ENCODE measurements at places on chromosomes 12 and 14.
A peak's percentile ranks its signal among the peaks of the same experiment; 100 is the strongest.

DNA sequence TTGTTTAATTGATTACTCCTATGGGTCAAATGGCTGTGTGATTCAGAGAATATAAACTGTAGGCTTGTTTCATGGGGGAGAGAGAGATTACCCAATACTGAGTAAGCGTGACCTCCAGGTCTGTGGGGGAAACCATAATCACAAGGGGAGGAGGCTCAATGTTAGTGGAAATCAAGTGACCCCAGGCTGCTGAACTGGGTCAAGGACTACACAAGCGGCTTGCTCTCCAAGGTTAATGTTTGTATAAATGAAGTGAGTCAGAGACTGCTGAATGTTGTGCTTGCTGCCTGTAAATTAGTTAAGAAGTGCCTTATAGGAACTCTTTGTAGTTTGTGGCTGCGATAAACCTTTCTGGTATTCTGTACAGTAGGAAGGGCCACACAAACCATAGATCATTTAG is 479.7 kb downstream of the AACS start:
- DNase-seq: no peak

GRCh38 chr12:45290216-45290605 is 74.3 kb downstream of the ANO6 start:
- DNase-seq: no peak

GRCh38 chr12:4562034-4562657 is at the start of gene DYRK4:
TSS of gene DYRK4 (plus strand) at chr12:4562208. CDS start at chr12:4562246, 38 bp downstream.
- DNase-seq: peak; percentile 82

DNA sequence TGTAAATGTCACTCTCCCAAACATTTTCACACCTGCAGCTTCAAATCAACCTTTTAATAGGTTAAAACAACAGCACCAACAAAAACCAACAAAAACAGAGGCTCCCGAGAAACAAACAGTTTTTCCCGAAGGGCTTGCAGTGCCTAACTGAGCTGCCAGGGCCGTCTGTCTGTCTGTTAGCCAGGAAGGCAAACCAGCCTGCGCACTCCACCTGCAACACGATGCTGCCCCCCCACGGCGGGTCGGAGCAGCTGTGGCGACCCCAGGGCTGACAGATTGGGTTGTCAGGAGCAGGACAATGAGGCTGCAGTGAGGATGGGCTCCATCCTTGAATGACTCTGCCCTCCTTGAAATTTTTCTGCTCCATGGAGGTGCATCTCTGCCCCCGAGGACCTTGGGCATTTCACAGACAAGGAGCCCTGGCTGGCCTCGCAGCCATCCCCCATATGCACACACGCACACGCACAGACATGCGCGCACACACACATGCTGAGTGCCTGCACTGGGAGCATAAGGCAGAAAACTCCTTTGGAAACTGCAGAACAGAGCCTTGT is 2.6 kb downstream of the RTL1 start:
- DNase-seq: peak; percentile 67

- DNase-seq: no peak
These were observed 96.7 kb downstream of the RFLNA start for GRCh38 chr12:124391340-124392261.

DNA sequence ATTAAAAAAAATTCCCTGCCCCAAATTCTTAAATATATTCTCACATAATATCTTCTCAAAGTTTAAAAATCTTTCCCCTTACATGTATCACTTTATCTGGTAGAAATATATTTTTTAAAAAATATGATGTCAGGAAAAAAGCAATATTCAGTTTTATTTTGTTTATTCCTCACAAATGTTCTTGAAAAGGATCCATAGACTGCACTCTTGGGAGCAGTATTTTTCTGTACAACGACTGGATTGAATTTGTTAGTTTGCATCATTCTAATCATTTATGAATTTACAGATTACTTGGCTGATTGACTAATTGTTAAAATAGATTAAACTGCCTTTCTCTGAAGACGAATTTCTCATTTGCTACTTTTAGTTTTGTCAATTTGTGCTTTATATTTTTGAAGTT is 468.1 kb upstream of the NOVA1 start:
- no peak for DNase-seq

GRCh38 chr12:43835656-43836474 is at the start of gene TMEM117:
TSS of gene TMEM117 (plus strand) at chr12:43836081.
- DNase-seq: peak; percentile 80

- DNase-seq: no peak
These were observed 3.0 kb downstream of the WNT1 start for GRCh38 chr12:48980953-48981756.

GRCh38 chr12:13735734-13736133 is 245.7 kb downstream of the GRIN2B start:
- DNase-seq: no peak

GRCh38 chr12:45232146-45232755 is 16.4 kb downstream of the ANO6 start:
- DNase-seq: no peak

DNA sequence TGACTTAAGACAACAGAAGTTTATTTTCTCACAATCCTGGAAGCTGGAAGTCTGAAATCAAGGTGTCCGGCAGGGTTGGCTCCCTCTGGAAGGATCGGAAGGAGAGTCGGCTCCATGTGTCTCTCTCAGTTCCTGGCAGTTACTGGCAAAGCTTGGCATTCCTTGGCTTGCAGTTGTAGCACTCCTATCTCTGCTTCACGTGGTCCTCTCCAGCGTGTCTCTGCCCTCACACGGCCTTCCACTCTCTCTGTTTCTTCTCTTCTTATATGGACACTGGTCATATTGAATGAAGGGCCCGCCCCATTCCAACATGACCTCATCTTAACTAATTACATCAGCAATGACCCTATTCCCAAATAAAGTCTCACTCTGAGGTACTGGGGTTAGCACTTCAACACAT is 60.1 kb upstream of the TUNAR start:
- DNase-seq: no peak

- DNase-seq: no peak
These were observed 100.3 kb downstream of the SLC25A47 start for GRCh38 chr14:100423317-100424010.

GRCh38 chr14:98751110-98751509 is 520.9 kb downstream of the BCL11B start:
- DNase-seq: no peak

DNA sequence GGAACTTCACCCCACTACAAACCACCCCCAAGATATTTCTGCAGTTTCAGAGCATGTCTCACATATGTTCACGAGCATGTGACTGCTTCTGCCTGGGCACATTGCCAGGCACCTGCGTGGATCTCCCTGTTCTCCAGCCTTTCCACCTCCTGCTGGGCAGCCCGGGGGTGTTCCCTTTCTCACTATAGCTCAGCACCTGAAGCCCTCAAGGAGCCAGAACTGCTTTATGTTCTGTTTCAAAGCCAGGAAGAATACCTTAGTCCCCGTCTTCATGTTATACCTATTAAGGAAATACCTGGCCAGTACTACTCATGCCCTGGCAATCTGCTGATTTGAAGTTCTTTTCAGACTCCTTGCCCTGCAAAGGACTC is 4.2 kb upstream of the FGF6 start:
- peak; percentile 33 for DNase-seq

DNA sequence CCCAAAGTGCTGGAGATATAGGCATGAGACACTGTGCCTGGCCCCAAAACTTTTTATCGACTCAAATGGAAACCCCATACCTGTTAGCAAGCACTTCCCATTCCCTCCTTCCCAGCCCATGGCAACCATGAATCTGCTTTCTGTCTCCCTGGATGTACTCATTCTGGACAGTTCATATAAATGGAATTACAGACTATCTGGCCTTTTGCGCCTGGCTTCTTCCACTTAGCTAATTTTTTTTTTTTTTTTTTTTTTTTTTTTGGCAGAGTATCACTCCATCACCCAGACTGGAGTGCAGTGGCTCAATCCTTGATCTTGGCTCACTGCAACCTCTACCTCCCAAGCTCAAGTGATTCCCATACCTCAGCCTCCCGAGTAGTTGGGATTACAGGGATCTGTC is 134.5 kb upstream of the MED13L start:
- no peak for DNase-seq

- DNase-seq: no peak
These were observed 19.3 kb downstream of the ZBTB39 start for GRCh38 chr12:56987011-56987410.

DNA sequence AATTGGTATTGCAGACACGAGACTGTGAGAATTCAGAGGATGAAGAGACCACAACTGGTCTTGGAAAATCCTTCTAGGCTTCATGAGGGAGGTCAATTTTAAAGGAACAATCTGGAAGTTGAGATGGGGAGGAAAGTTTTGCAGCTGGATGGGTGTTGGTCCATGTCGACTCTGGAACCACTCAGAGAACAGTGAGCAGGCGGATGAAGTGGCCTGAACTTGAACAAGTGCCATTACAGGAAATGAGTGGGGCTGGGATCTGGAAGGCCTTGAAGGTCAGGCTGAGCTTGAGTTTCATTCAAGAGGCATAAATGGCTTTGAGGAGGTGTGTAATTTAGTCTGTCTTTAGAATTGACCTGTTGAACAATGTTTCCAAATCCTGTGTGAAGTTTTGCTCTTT is 140.9 kb downstream of the GALC start:
- no peak for DNase-seq

GRCh38 chr14:25178255-25178654 is 128.3 kb upstream of the STXBP6 start:
- no peak for DNase-seq

DNA sequence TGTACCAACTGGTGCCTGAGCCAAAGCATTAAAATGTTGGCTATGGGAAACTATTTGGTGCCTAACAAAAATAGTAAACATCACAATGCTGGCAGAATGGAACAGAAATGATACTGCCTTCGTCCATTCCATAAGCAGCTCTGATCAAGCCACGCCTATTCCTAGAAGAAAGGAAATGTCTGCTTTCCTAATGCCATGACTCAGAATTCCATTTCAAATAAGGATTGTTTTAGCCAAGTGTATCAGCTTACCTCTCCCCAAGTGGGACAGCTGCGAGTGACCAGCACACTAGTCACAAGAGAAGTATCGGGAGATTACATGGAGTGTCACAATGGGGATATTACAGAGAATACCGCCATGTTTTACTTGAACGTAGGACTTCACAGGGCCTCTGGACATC is 38.7 kb downstream of the GLT8D2 start:
- DNase-seq: no peak

DNA sequence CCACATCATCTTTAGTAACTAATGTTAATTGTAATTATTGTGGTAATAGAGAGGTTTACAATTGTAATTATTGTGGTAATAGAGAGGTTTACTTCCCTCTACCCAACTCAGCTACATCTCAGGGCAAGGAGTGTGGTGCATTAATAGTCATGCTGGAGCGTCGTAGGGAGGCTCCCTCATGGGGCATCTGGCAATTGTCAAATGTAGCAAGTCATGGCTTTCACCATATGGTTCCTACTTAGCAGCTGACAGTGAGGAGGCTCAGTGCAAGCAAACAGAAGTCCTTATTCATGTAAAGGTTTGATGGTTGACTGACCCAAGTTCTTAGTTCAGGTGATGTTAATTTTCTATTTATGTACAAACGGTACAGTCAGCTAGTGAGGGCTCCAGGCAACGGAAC is 1012.0 kb downstream of the FLRT2 start:
- DNase-seq: no peak

GRCh38 chr12:28331130-28331529 is 140.9 kb downstream of the CCDC91 start:
- DNase-seq: no peak

- no peak for DNase-seq
These were observed 80.4 kb upstream of the KCNA1 start for GRCh38 chr12:4829161-4829792.

DNA sequence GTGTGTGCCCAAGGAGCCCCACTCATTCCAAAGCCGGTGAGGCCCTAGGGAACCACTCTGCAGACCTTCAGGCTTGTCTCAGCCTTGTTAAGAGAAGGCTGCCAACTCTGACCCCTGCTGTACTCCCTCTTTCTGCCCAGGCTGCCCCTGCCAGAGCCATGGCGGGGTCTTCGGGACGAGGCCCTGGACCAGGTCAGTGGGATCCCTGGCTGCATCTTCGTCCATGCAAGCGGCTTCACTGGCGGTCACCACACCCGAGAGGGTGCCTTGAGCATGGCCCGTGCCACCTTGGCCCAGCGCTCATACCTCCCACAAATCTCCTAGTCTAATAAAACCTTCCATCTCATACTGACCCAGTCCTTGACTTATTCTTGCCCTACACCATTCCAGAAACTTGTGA is 7.3 kb downstream of the MYG1 start:
- no peak for DNase-seq

- no peak for DNase-seq
These were observed 85.9 kb downstream of the TTC8 start for GRCh38 chr14:88910386-88910785.

- no peak for DNase-seq
These were observed 302.8 kb downstream of the FSCB start for GRCh38 chr14:44204061-44204835.
